ENCODE measurements at places on chromosomes 11 and 22.

- DNase-seq: no peak
These were observed 67.2 kb downstream of the PRCP start for GRCh38 chr11:82832983-82833382.

DNA sequence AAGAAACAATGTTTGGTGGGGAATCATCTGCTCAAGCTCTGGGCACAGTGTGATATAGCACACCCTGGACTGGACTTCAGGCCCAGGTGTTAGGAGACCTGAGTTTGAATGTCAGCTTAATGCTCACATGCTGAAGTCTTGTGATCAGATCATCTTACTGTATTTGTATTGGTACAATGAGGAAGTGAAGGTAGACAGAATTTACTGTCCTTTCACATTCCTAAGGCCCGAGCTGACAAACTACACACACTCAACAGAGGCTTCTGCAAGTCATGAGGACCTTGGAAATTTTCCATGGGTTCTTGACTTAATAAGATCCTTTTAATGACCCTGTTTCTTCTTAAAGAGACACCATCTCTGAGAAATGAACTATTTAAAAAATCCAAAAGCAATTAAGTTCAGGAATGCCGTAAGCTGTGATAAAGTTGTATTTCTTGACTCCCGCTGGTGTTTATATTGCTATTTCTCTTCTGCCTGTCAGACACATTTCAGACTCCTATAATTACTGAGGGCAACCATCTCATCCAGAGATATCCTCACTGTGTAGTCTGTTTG, 802.0 kb downstream of the DLG2 start:
- DNase-seq: no peak

DNA sequence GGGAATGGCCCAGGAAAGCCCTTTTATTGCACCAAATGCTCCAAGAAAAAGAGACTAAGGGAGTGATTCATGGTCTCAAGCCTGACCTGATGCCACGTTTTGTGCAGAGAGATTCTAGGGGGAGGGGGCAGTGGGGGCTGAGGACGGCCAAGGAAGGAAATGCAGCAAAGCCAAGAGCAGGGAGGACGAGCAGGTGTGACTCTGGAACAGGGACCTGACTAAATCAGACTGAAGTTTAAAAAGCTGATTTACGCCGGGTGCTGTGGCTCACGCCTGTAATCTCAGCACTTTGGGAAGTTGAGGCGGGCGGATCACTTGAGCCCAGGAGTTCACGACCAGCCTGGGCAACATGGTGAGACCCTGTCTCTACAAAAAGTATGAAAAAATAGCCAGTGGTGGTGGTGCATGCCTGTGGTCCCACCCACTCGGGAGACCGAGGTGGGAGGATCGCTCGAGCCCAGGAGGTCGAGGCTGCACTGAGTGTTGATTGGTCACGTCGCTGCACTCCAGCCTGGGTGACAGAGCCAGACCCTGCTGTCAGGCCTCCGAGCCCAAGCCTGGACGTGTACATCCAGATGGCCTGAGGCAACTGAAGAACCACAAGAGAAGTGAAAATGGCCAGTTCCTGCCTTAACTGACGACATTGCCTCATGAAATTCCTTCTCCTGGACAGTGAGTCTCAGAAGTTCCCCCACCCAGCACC, 10.8 kb upstream of the IFITM3 start:
- DNase-seq: no peak

DNA sequence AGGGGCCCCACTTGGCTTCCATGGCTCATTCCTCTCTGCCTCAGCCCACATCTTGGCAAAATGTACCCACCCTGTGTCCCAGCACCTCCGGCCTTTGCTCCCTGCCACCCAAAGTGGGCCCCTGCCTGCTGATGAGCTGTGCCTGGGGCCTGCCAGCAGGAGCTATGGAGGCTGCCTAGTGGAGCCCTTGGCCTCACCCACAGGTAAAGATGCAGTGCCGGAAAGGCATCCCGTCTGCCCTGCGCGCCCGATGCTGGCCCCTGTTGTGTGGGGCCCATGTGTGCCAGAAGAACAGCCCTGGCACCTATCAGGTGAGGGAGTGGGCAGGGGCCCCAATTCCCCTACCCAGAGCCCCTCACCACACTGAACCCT, 1.3 kb downstream of the TBC1D10C start:
- DNase-seq: no peak

DNA sequence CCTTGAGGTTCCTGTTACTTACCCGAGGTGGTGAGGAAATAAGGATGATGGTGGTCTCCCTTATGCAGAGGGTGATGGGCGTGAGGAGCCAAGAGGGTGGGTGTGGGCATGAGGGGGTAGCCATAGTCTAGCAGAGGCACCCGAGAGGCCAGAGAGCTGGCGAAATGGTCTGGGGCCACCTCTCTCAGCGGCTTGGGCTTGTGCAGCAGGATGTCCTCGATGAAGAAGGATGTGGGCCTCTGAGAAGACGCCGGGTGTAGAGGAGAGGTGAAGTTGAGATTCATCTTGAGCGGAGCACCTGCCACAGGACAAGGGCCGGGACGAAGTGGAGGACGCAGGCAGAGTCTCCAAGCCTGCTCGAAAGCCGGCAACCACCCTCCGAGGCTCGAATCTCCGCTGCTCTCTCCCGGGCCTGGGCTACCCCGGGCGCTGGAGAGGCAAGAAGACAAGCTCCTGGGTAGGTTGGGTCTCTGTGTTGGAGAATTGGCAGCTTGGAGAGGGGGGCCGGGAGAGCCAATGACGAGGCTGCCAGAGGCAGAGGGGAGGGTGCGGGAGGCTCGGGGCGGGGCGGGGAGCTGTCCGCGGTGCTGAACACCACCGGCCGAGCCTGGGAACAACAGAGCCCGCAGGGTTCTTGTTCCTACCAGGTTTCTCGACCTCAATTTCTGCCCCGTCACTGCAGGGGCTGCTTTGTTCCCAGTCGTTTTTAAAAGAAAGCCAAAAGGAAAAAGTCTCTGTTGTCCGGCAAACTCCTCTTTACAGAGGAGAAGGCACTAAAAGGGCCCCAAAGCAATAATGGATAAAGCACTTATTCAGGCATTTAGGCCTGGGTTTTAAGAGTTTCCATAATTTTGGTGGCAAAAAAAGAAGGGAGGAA, at the start of gene BSX:
BSX (minus strand) TSS at position 447 of the 877 bp plus-strand sequence; CDS start at position 284, 163 bp downstream.
- DNase-seq: no peak

GRCh38 chr11:117435326-117435725, 107.7 kb downstream of the CEP164 start:
- no peak for DNase-seq
